Posterior vena cava (tissue), 2 donors: ENCODE measurements at places on chromosomes 12 and 14. TPM values are rescaled to one million over a fixed set of nuclear protein-coding genes. Genes with fewer than 3 reads are reported as not detected.

DNA sequence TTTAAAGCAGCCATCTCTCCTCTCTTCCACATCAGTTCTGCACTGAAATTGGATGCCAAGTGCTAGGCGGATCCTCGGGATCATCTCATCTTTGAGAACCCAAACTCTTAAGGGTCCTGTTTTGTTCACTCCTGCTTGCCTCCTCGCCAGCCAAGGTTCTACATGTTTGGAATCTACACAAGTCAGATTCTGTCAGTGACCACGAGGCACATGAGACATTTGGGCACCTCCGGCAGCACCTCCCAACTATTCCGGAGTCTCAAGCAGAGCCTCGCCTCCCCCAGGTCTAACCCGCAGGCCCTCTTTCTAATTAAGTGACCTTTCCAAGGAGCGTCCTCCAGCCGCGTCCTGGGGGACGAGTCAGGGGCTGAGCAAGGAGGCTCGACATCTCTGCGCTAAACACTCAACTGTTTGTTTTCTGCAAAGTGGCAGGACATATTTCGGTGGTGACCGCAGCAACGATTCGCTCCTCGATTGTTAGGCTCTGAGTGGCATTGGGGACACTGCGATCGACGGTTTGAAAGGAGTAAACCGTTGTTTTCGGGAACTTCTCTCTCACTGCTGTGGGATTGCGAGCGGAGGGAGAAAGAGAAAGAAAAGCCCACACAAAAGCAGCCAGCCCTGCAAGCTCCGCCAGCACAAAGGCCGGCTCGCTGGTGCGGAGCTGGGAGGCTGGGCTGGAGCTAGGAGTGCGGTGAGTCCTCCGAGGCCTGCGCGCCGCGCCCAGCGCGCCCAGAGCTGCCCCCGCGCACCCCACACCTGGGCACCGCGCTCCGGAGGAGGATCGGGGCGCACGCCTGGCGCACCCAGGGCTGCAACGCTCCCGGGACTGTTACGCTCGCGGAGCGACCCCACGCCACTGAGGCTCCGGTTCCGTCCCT lies 640 bp downstream of the ARMH4 start:
- no peak for DNase-seq

Gene PTGDR
- total RNA-seq = 4.5 TPM

Gene FAM90A1
- 0.19 TPM for total RNA-seq

GRCh38 chr14:21933681-21934080 lies 260.1 kb upstream of the OR4E1 start:
- no peak for DNase-seq

DNA sequence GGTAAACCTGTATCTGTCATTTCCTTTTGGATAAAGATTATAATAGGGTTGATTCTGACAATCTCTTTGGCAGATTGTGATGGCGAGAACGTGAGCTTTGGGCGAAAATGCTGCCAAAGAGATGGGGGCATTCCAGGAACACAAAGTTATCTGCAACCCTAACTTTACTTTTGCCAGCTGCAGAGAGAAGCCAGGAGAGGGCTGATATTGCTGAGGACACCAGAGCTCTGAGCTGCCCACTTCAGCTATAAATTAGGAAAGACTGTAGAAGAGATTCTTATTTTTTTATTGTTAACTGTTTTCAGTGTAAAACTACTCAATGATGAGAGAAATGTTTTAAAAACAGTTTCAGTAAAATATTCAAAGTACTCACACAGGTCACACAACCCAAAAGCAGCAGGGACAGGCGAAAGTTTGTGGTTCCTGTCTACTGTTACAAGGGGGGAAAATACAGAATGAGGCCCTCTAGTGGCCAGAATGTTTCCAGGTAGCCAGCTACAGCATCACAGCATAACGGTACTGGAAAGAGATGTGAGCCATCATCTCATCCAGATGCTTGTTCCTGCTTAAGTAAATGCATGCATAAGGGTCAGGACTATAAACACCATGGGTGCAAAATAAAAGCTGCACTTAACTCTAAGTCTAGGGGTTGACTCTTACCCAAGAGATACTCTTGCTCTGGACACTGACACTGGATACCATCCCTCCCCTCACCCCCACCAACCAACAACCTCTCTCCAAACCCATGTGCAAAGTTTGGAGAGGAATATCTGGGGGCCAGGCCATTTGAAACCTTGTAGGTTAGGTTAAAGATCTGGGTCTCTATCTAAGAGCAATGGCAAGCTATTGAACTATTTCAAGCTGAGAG lies 498.4 kb downstream of the RMST start:
- no peak for DNase-seq

DNA sequence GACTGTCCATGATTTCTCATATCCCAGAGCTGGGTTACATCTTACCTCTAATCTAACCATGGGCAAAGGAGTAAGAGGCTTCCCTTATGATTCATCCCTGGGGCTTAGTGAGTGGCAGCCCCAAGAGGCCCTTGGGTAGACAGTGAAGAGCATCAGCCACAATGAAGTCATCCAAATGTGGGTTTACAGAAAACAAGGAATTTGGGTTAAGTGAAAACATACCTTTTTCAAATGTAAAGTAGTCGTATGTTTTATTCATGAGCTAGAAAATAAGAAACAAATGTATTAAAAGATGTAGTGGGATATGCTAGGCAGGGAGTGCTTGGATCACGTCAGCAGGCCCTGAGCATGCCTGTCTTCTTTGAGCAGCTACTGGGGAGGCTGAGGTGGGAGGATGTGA lies 54.0 kb upstream of the ELK3 start:
- DNase-seq = no peak

DNA sequence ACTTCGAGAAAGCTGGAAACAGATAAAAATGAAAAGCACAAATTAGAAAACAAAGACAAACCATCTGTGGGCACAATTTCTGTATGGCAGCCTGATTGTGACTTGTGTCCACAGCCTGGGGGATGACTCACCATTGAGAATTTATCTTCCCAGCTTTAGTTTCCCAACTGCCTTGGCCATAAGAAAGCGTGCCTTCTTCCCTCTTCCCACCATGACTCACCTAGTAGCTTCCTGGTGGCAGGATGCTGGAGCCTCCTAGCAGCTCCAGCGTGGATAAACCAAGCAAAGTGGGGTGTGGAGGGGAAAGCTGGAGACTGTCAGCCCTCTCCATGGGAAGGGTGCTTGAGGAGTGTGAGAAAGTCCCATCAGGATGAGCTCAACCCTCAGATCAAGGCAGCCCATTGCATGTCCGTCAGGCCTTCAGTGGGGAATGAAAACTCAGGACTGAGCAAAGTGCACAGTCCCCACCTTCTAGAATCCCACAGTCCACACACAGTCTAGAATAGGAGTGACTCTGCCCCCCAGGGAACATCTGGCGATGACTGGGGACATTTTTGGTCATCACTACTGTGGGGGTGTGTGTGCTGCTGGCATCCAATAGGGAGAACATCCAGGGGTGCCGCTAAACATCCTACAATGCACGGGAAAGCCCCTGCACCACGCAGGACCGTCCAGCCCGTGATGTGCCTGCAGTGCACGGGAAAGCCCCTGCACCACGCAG lies 22.4 kb upstream of the SERPINA6 start:
- no peak for DNase-seq

GRCh38 chr12:25146686-25147085 lies 48.3 kb downstream of the DNAI7 start:
- DNase-seq = no peak

- DNase-seq = no peak
These were observed 197.0 kb downstream of the DAD1 start for GRCh38 chr14:22391908-22392565.

DNA sequence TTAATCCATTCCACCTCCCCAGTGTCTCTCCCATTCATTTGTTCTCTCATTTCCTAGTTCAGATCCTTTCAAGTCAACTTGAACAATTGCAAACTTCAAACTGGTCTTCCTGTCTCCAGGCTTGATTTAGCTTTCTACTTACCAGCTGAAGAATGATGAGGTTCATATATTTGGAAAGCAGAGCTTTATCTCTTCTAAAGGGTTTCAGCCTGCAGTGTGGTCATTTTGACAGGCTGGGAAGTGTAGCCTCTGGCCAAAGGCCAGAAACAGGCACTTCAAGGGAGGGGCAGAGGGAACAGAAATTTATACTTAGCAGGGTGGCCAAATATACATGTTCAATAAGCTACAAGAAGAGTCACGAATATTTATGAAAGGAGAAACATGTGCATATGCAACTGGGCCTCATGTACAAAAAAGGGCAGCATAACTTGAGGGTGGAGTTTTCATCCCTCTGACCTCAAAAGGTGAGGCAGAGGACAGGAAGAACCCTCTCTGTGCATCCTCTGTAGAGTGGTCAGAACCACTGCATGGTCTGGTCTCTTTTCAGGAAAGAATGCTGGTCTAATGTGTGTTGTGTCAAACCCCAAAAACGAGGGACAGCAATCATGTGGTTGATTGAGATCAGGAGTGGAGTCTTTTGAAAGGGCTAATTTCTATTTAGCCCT lies 34.0 kb upstream of the HECTD1 start:
- no peak for DNase-seq

DNA sequence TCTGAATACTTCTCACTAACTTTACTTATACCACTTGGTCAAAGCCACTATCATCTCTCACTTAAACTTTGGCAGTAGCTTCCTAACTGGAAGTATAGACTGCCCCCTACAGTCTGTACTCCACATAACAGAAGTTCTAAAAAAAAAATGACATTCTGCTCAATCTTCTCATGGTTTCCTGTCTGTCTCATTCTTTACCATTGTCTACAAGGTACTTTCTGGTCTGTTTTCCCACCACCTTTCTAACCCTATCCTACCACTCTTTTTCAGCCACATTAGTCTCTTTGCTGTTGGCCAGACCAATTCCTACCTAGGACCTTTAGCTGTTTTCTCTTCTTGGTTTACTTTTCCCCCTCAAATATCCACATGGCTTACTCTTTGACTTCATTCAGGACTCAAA lies 14.7 kb downstream of the CPSF6 start:
- DNase-seq = no peak

Gene RNU4-1
- total RNA-seq = 5,081 TPM

Gene ACOT6
- total RNA-seq = not detected

- DNase-seq = no peak
These were observed 1.3 kb upstream of the WASHC3 start for GRCh38 chr12:102063069-102063468.

DNA sequence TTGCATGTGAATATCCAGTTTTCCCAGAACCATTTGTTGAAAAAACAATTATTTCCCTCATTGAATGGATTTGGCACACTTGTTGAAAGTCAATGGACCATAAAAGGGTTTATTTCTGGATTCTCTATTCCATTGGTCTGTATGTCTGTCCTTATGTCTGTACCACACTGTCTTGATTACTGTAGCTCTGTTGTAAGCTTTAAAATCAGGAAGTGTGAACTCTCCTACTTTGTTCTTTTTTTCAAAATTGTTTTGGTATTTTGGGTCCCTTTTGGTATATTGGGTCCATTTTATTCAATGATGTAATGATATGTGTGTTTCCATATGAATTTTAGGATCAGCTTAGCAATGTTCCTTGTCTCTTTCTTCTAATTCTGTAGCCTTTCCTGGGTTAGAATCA lies 64.8 kb downstream of the PPP2R5C start:
- DNase-seq = no peak

- DNase-seq = no peak
These were observed 73.9 kb upstream of the CAPRIN2 start for GRCh38 chr12:30828686-30829085.

- DNase-seq = no peak
These were observed 70.6 kb downstream of the PTHLH start for GRCh38 chr12:27901959-27902358.

DNA sequence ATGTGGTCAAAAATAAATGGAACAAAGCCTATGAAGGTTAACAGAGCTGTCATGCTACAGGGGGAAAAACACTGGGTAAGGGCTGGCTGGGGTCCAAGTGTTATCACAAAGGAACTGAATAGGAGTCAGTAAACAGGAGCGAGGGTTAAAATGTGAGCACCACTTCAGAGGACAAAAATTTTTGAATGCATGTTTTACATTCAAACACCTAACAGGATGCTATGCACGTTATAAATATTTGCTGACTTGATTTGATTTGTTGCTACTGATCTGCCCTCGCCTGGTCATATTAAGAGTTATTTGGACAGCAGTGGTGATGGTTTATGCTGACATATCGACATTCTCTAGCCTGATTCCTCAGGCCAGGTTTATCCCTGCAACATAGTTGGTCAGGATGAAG lies 7.4 kb upstream of the KTN1 start:
- DNase-seq = no peak

Gene CCDC196
- total RNA-seq = not detected

DNA sequence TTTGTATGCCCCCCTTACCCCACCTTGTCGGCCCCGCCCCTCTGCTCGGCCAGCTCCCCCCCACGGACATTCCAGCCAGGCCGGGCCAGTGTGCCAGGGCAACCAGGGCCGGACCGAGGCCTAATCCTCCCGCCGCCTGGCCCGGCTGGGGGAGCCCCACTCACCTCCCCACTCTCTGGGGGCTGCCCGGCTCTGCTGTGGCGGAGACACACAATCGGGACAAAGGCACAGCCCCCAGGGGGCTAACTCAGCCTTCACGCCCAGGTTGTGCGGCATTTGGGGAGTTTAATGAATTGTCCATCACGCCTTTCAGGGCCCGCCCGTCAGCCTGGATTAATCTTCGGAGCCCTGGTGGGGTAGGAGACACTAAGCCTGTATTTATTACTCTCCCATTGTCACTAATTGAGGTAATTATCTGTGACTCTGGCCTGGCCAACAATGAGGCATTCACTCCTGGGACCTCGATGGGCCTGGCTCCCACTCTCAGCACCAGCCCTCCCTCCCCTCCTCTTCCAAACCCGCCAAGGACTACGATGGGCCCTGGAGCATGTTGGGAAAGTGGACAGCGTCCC lies 8.7 kb downstream of the WNT1 start:
- DNase-seq = peak; percentile 76

DNA sequence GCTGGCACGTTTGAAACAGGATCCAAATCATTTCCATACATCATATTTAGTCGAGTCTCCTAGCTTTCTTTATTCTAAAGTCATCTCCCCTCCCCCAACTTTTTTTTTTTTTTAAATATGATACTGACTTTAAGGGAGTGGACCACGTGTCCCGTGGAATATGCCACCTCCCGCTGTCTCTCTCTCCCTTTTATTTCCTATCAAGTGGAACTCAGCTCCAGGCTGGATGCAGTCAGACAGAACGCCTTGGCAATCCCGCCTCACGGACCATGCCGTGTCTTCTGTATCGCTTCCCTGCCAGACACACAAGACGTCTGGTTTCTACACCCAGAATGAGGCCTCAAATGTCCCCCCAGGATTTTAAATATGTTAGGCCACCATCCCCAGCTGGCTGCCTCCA lies 21.2 kb downstream of the BCL7A start:
- DNase-seq = no peak

- no peak for DNase-seq
These were observed 107.1 kb upstream of the MYL2 start for GRCh38 chr12:111027431-111027830.

Gene RFC5
- 6.0 TPM for total RNA-seq

GRCh38 chr12:127052511-127053232 lies 1214.3 kb upstream of the TMEM132C start:
- DNase-seq = no peak

GRCh38 chr12:112800183-112800582 lies 8.6 kb downstream of the RPH3A start:
- DNase-seq = no peak

DNA sequence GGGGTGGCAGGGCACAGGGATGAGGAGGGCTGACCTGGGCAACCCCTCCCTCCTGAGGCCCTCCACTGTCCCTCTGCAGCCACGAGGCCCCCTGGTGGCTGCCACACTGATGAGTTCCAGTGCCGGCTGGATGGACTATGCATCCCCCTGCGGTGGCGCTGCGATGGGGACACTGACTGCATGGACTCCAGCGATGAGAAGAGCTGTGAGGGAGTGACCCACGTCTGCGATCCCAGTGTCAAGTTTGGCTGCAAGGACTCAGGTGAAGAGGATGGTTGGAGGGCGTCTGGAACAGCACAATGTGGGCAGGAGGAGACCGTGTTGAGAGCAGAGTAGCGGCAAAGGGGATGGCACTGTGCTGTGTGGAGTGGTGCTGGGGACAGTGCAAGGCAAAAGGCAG lies 25.7 kb upstream of the LRP1-AS start:
- peak; percentile 80 for DNase-seq
